ENCODE measurements at places on chromosomes 12 and 14.

GRCh38 chr14:35085441-35085840 is 36.3 kb downstream of the PPP2R3C start:
- peaks cover 4% of the 10 kb centered on the region for H3K4me1 ChIP-seq
- H3K4me3 ChIP-seq: no peak overlapping the region
- H3K36me3 ChIP-seq: peaks cover 51% of the 10 kb centered on the region
- DNase-seq: no peak

DNA sequence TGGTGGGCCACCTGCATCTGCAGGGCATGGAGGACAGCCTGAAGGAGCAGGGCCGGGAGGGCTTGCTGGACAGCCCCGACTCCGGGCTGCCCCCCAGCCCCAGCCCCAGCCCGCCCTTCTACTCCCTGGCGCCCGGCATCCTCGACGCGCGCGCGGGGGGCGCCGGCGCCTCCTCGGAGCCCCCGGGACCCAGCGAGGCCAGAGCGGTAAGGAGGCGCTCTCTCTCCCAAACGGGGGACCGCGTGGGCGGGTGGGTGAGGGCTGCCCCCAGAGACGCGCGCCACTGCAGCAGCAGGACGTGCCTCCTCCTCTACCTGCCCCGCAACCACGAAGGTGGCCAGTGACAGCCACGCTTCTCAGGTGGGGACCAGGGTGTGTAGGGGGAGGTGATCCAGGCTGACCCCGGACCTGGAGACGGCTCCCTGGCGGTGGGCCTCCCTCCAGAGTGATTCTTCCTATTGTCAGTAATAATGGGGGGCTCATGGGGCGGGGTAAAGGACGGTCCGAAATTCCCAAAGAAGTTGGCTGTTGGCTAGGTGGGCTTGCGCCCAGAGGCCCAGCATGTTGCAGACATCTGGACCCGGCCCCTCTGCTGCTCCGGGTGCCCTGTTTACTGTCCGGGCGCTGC is 652 bp downstream of the RFLNA start:
- no peaks in the 10 kb centered on the region for H3K4me1 ChIP-seq
- H3K4me3 ChIP-seq: no peak overlapping the region

DNA sequence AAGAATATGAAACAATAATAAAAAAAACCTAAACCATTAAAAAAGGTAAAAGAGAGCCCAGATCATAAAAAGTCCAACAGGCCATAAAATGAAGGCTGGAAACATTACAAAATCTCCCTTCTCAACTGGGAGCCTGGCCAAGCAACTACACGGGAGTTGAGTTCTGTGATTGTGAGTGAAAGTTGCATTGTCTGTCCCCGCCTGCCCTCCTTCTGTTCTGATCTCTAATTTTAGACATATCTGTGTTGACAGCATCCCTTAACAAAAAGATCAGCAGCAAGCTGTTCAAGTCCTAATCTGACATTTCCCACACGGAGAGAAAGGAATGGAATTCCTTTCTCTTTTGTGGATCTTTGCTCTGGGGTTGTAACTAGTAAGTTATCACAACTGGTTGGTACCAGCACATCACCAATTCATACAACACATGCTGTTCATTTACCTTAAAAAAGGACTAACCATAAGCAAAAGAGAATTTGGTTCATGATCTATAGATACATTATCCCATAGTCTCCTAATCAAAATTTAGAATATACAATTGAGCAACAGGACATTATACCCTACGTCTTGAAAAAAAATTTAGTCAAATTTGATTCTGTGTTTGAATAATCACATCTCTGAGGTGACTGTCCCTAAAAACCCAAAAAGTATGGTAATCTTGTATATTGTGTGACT is 205.1 kb upstream of the GZMB start:
- no peaks in the 10 kb centered on the region for H3K36me3 ChIP-seq
- no peaks in the 10 kb centered on the region for H3K4me1 ChIP-seq
- DNase-seq: no peak

- no peak for DNase-seq
- no peak overlapping the region for H3K27ac ChIP-seq
- peaks cover 9% of the 10 kb centered on the region for H3K27me3 ChIP-seq
- no peak overlapping the region for H3K4me3 ChIP-seq
- peaks cover 2% of the 10 kb centered on the region for H3K36me3 ChIP-seq
These were observed 3.4 kb downstream of the PTCSC3 start for GRCh38 chr14:36173161-36173560.

DNA sequence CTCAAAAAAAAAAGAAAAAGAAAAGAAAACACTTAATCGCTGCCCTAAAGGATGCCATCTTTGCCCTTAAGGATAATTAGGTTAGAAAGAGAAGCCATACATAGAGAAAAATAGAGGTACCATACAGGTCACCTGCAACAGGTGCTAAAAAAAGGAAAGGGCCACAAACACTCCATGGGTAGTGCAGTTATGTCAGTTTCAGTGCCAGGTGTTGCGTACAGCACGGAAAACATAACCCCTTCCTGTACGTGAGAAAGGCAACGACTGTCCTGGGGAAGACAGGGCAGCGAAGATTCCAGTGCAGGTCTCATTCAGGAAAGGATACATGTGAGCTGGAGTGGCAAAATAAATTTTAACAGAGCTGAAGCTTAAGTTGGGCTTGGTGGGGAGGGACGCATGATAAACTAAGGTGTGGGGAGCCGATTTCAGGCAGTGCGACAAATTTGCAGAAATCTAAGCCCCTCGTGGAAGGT is 553 bp upstream of the DAZAP2 start:
- H3K4me3 ChIP-seq: peak overlapping the region; percentile 94
- H3K4me1 ChIP-seq: peaks cover 41% of the 10 kb centered on the region
- no peaks in the 10 kb centered on the region for H3K27me3 ChIP-seq
- peaks cover 44% of the 10 kb centered on the region for H3K36me3 ChIP-seq
- DNase-seq: no peak

All from central memory CD8-positive, alpha-beta T cell (primary cell).